EH (cell line): ENCODE measurements at places on chromosomes 1 and 21.
A peak's percentile ranks its signal among the peaks of the same experiment; 100 is the strongest.

GRCh38 chr1:40723196-40723955, 31.9 kb downstream of the NFYC start:
- DNase-seq, result no peak

GRCh38 chr1:21496886-21497285, 12.3 kb upstream of the ALPL start:
- DNase-seq, result no peak

DNA sequence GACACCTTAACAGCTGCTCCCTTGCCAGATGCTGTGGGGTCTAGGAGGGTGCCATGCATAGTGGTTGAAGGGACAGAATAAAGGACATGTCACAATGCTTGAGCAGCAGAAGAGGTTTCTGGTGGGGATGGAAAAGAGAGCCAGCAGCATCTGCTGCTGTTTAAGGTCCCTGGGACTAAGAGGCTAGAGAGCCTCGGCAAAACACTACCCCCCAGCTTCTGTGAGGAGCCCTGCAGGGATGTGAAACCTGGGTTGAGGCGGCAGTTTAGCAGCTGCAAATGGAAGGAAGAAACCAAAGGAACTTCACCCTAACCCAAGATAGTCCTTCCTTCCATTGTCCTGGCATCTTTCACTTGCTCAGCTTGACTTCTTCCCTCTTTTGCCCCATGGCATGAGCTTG, 39.4 kb downstream of the PLXNA2 start:
- DNase-seq, result no peak

- no peak for DNase-seq
Measured at GRCh38 chr1:12320486-12320885, 90.7 kb downstream of the VPS13D start.

GRCh38 chr1:167263819-167264464, 43.3 kb downstream of the POU2F1 start:
- DNase-seq, result peak; percentile 19

DNA sequence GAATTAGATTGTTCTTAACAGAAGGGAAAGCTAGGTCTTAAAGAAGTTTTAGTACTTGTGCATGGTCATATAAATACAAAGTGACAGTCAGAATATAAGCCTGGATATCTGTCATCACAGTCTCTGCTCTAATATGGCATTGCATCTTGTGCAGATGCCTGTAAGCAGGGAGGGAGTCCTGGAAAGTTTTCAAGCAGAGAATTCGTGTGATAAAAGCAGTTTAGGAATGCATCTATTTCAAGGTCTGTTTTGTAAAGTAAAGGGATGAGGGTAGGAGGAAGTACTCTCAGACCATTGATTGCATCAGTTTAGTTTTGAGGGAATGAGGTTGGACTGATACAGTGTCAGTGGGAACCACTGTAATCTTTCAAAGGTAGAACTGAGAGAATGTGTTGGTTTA, 30.6 kb downstream of the IARS2 start:
- peak; percentile 72 for DNase-seq

- DNase-seq, result no peak
Measured at GRCh38 chr1:118993700-118994026, 5.5 kb upstream of the TBX15 start.

- peak; percentile 40 for DNase-seq
Measured at GRCh38 chr1:207389728-207390464, 64.2 kb upstream of the CR2 start.

DNA sequence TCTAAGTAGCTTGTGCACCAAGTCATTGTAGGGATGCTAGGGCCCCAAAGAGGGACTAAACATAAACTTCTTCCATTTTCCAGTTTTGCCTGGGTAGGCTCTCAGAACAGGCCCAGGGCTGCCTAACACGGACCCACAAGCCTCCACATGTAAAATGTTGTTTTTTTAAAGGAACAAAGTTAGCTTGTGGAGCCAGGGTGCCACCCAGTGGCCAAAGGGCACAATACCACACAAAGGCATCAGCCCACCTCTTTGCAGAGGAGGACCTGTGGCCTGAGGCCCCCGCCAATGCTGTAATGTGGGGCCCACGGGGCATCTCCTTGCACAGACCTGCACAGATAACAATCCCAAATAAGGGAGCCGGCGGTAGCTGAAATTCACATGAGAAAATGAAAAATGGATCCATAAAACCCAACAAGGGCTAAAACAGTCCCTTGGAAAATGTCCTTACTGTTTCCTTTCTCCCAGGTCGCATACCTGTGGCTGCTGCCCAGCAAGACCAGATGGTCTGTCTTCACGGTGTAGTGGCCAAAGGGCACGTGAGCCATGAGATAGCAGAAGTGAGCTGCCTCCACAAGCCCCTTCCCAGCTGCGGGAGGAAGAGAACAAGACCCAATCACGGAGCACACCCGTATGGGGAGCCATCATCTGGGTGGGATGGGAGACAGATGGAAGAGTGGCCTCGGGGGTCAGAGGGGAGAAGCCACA, 23.8 kb downstream of the SEC16B start:
- DNase-seq, result peak; percentile 73

DNA sequence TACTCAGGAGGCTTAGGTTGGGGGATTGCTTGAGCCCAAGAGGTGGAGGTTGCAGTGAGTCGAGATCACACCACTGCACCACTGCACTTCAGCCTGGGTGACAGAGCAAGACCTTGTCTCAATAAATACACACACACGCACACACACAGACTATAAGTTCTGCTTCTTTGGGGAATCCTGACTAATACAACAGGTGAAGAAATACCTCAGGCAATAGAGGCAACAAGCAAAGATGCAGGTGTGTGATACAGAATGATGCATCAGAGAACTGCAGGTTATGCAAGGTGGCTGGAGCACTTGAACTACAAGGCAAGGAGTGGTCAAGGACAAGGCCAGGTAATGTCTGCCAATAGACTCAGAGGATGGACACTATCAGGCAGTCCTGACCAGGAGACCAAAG, 117.6 kb upstream of the ZNF678 start:
- DNase-seq, result no peak

- DNase-seq, result no peak
Measured at GRCh38 chr1:83905315-83905907, 93.5 kb downstream of the TTLL7 start.
